ENCODE measurements at places on chromosomes 11 and 22.

DNA sequence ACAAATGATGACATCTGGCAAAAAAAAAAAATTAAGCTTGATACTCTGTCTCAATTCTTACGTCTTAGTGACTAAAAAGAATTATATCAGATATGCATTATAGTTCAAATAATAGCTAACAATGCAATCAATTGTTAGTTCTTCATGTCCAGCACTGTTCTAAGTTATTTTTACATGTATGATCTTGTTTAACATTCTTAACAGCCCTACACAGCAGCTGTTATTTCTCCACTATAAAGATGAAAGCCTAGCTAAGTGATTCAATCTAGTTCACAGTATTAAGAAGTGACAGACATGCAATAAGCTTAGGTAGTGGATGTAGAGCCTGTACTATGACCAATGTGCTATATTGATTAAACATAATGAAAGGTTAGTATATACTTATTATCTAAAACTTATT, 4.1 kb downstream of the ZNF214 start:
- no peak for DNase-seq

DNA sequence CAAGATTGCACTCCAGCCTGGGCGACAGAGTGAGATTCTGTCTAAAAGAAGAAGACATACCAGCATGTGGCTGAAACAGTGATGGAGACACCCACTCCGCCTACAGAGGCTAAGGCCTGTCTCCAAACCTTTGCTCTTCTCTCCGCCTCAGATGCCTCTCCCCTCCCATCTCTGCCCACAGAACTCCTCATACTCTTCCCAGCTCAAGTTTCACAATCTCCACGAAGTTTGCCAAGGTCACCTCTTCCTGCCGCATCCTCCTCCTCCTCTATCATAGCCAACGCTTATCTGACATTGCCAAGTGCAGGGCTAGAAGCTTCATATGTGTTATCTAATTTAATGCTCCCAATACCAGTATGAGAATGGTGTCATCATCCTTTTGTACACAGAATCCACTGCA, 25.9 kb upstream of the FBLN1 start:
- DNase-seq = no peak

DNA sequence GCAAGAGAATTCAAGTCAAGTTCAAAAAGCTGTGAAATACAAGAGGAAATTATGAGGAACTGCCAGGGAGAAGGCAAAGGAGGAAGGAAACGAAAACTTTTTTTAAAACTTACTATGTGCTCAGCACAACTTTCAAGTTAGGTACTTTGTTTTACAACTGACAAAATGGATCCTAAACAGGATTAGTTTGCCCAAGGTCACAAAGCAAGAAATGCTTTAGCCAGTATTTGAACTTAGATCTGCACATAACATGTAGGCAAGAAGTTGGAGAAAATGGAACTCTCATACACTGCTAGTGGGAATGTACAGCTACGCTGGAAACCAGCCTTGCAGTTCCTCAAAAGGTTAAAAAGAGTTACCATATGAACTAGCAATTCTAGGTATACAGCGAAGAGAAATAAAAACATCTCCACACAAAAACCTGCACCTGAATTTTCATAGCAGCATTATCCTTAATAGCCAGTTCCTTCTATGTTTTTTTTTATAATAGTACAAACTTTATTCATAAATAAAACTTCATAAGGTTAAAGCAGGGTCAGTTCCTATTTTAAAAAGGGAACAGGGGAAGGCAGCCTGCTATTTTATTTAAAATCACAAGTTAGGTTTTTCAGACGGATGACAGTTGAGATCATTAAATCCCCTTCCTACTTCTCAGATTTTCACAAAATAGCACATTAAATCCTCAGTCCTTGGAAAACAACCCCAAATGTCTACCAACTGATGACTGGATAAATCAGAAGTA, 19.2 kb downstream of the DDX6 start:
- no peak for DNase-seq

DNA sequence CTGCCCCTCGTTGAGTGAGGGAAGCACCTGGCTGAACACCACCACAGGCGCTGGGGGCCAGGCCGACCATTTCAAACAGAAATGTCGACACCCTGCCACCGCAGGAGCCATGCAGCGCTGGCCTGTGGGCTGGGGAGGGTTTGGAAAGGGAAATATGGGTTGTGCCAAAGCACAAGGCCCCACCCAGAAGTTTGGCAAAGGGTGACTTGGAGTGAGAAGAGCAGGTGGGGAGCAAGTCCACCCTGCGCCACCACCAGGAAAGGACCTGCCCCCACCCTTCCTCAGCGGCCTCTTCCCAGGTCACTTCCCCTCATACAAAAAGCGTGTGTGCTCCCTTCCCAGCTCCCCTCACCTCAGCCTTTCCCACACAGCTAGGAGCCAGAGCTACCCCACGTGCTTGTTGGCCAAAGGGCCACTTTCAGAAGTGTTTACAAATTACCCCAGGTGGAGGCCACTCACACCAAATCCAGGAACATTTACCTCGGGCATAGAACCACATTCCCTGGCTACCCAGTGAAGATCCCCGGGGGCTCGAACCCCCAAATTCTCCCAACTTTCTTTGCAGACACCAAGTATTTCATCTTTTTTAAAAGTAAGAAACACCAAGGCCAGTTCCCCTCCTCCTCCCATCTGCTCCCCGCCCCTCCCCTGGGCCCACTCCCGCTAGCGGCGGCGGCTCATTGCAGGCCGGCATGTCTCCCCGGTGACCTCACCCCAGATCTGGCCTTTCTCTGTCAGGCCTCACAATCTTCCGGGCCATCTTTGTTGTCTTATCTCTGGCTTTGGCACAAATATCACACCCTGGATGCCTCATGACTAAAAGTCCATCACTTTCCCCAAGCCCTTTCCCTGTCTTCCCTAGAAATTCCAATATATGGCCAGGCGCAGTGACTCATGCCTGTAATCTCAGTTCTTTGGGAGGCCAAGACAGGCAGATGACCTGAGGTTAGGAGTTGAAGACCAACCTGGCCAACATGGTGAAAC, 20.5 kb upstream of the SCGB1A1 start:
- DNase-seq = no peak

- DNase-seq = no peak
These were observed 908 bp downstream of the NADSYN1 start for GRCh38 chr11:71453918-71454304.

GRCh38 chr11:2377511-2378443, 667 bp downstream of the CD81 start:
- DNase-seq = no peak

DNA sequence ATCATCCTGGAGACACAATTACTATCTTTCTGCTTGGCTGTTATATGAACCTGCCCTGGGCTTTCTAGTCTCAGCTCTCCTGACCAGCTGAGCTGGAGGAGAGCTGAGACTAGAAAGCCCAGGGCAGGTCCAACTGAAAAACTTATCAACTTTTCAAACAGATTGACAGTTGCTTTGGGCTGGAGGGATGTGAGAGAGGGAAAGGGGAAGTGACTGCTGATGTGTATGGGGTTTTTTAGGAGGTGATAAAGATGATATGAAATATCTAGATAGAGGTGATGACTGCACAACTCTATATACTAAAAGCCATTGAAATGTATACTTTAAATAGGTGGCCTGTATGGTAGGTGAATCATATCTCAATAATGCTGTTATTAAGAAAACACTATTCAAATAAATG, 60.2 kb upstream of the CHRM4 start:
- DNase-seq = no peak

- no peak for DNase-seq
These were observed 1.8 kb downstream of the FLI1 start for GRCh38 chr11:128695539-128696221.

- no peak for DNase-seq
These were observed 178.8 kb upstream of the MTMR2 start for GRCh38 chr11:96102664-96103078.

DNA sequence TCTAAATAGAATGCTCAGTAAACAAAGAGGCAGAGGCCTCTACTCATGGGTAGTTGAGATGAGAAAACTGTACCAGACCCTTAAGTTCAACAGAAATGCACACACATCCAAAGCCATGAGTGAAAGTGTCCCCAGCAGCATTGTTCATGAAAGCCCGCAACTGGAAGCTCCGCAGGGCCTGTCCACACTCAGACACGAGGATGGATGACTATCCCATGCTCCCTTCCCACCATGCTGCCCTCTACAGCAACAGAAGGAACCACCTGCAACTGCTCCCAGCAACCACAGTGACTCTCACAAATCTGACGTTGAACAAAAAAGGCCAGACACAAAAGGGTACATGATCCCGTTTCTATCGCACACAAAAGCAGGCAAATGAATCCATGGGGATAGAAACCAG, 76.9 kb upstream of the ANO1 start:
- DNase-seq = no peak

DNA sequence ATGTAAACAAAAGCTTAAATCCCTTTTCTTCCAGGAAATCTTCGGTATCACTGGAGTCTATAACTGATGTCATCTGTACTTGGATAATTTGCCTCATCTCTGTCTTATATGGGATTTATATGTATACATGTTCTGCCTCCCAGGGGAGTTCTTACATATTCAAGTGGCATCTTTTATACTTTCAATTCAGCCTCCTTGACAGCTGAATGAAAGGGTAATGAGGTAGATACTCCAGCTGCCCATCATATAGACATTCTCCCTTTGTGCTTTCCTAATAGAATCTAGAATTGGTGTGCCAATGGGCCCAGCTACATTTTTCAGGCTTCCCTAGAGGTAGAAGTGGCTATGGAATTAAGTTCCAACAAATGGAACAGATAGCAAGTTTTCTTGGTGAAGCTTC, 223.8 kb downstream of the LRRC4C start:
- DNase-seq = peak; percentile 58
